ENCODE measurements at places on chromosomes 7 and 10.

- DNase-seq: no peak
These were observed 139.5 kb upstream of the FERD3L start for GRCh38 chr7:19284596-19285300.

DNA sequence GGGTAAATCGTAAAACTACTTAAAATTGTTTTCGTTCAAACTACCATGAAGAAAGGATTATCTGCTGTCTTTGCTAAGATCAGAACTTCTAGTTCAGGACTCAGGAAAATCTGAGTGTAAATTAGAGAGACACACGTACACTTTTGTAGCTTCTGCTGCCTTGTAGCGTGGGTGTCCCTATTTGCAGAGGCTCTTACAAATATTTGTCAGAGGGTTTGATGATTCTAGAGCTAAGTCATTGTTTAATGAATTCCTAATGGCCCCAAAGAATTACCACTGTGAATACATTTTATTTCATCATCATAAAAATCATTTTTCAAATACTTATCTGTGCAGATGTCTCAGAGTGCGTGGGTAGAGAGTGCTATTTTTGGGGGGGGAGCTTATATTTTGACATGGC is 314.9 kb downstream of the LRMDA start:
- no peak for DNase-seq

DNA sequence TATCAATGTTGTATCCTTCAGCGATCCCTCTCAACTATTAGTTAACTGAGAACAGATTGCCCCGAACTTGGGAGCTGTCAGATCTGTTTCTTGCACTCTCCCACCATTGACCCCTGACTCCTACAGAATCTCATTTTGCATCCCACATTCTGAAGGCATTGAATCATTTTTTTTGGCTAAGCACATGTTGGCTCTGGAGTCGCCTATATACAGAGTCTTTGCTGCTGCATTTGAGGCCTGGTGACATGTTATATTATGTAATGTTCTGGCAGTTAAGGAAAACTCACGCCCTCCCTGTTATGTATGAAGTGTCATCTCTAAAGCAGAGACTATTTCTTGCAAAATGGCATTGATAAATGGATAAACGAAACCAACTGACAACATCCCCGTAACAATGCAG is 159.2 kb upstream of the ITGB1 start:
- DNase-seq: no peak

DNA sequence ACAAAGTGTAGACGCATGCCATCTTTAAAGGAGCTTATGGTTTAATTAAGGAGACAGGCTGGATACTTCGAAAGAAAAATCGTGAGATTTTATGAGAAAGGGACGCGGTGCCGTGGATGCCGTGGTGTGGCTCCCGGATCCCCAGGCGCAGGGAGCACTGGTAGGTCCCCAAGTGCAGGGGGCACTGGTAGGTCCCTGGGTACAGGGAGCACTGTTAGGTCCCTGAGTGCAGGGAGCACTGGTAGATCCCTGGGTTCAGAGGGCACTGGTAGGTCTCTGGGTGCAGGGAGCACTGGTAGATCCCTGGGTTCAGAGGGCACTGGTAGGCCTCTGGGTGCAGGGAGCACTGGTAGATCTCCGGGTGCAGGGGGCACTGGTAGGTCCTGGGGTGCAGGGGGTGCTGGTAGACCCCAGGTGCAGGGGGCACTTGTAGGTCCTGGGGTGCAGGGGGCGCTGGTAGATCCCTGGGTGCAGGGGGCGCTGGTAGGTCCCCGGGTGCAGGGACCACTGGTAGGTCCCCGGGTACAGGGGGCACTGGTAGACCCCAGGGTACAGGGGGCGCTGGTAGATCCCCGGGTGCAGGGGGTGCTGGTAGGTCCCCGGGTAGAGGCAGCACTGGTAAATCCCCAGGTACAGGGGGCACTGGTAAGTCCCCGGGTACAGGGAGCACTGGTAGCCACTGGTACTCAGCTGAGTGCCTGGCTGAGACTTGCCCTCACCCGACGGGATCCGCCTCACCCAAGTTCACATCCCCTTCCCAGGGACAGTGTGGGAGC is 14.1 kb downstream of the PRKAG2 start:
- no peak for DNase-seq

DNA sequence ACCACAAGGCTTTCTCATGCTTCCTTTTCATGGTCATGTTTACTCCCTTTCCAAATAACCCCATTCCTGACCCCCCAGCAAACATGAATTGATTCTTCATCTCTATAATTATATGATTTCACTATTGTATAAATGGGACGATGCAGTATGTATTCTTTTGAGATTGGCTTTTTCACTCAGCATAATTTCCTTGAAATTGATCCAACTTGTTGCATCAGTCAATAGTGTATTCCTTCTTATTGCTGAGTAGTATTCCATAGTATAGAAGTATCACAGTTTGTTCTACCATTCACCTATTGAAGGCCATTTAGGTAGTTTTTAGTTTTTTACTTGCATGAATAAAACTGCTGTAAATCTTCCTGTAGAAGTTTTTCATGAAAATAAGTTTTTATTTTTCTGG is 264.7 kb downstream of the BAMBI start:
- DNase-seq: no peak

GRCh38 chr7:27677912-27678612 is 15.4 kb upstream of the HIBADH start:
- no peak for DNase-seq

- DNase-seq: no peak
These were observed 28.6 kb downstream of the RTKN2 start for GRCh38 chr10:62239994-62240393.

DNA sequence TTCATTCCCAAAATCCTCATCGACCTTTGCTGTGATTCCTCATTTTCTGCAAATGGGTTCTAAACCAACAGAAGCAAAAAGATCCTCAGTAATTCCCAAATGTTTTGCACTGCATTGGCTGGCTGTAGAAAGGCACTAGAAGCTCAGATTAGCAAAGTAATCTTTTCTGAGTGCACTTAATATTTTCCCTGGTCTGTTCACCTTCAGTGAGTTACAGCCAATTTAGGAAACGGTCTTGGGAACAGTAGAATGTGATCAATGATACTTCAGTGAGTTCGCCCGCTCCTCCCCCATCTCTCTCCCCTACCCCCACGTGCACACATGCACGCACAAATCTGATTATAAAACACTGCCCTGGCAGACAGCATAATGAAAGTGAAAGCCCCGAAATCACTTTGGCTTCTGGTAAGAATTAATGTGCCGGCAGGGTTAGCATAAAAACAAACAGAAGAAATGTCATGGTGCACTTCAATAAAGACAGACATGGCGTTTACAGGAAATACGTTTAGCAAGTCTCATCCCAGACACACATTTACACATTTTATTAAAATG is 201.3 kb upstream of the CDCA7L start:
- DNase-seq: no peak

DNA sequence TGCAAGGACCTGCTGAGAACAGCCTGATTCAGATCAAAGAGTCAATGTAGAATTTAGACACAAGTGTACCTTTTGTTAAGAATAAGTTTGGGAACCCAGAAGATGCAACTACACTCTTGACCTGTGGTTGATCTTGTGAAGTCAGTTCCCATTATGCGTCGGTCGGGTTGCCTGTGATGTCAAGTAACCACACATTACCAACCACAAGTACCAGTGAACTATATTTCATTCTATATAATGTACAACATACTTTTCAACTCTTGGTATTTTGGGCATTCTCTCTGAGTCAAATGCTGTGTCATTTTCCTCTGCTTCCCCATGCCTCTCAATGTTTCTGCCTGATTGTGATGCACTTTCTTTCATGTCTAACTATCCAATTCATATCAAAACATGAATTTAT is 426.2 kb downstream of the ETV1 start:
- no peak for DNase-seq

GRCh38 chr7:28069807-28070206 is 110.8 kb downstream of the JAZF1 start:
- no peak for DNase-seq

GRCh38 chr10:28276384-28276783 is 26.5 kb downstream of the MPP7 start:
- no peak for DNase-seq
